ENCODE measurements at places on chromosomes 16 and 17. TPM values are rescaled to one million over a fixed set of nuclear protein-coding genes. Genes with fewer than 3 reads are reported as not detected.

HSD17B1 gene
- 2.9 TPM for polyA plus RNA-seq

SCGB1C2 gene
- polyA plus RNA-seq, result not detected

CLEC10A gene
- polyA plus RNA-seq, result 2.2 TPM

HS3ST3A1 gene
- 1.0 TPM for polyA plus RNA-seq

CFAP52 gene
- 0.16 TPM for polyA plus RNA-seq

PPM1E gene
- 1.3 TPM for polyA plus RNA-seq

CHST4 gene
- not detected for polyA plus RNA-seq

TERF2IP gene
- polyA plus RNA-seq, result 59.1 TPM

VMO1 gene
- 9.7 TPM for polyA plus RNA-seq

KCNH4 gene
- polyA plus RNA-seq, result not detected

CHST6 gene
- 2.1 TPM for polyA plus RNA-seq

PRAC1 gene
- polyA plus RNA-seq, result not detected

DHRS7C gene
- polyA plus RNA-seq, result 110 TPM

All from forelimb muscle (tissue), 1 donor.